NCI-H526 (cell line): ENCODE measurements at places on chromosomes 12 and 14.

DNA sequence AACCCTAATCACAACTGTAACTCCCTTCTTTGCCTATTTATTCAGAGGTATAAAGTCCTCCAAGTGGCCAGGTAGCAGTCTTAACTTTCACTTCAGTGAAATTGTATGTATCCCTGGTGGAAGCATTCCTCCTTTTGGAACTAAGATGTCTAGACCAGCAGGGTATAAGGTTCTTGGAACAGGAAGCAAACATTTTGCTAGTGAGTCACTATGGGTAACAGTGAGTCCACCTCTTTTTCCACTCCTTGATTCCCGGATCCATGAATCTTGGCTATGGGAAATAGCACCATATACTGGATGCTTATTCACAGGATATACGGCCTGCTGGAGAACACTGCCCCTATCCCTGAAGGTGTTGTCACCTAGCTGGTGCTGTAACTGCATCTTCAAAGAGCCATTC lies 80.2 kb downstream of the KCNA5 start:
- DNase-seq, result no peak

DNA sequence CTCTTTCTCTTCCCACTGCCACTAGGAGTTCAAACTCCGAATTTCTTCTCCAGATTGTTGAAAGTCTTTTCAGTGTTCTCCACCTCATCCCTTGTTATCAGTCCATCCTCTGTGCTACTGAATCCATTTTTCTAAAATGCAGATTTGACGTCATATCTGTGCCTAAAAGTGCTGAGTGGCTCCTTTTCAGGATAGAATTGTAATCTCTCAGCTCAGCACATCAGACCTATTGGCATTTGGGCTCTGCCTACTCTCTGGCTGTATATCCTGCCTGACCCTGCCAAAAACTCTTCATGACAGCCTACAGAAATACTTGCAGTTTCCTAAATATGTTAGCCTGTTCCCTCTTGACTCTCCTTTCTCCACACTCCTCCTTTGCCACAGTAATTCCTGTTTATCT lies 1.1 kb upstream of the RABGGTA start:
- no peak for DNase-seq

DNA sequence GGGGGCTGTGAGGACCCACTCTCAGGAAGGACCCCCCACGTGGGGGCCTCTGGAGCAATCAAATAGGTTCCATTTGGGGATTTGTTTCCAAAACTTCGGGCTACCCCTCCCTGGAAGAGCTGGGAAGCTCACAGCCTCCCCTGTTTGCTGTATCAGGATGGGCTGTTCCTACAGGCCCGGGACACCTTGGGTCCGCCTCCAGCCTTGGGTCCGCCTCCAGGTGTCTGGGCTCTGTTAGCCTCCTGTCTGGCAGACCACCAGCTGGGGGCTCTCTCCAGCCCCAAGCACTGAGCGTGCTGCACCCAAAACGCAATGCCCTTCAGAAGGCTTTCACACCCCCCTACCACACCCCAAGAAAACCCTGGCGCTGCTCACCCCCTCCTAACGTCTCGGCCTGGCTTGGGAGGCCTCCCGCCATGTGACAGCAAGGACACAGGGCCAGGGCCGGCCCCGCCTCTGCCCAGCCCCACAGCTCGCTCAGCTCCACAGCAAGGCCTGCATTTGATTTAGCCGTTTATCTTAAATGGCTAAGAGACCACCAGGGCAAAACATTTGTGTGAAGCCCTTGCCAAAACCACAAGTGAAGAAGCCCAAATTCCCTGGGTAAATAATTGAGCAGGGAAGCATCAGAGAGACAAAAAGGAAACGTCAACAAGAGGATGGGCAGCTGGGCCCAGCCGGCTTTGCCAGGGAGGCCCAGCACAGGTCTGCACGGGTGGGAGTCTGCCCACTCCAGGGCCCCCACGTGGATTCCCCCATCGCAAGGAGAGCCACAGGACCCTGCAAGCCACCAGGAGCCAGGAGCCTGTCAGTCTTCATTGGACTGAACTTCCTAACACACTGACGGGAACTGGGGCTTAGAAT lies 39.9 kb downstream of the BCL11B start:
- DNase-seq, result no peak

- DNase-seq, result no peak
These were observed 70.5 kb downstream of the LGMN start for GRCh38 chr14:92677955-92678354.

DNA sequence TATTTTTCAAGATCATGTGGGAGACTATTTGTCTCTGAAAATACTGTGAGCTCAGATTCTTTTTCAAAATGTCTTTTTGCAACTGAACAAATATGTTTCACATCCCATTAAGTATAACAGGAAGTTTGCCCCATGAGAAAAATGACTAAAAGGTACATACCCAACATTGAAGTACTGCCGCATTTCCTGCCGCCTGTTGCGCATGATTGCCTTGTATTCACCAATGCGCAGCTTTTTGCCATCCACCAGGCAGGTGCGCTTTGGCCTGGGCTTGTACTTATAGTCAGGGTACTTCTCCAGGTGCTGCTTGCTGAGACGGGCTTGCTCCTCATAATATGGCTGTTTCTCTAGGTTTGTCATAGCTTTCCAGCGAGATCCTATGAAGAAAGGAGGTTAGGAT lies 413.2 kb downstream of the SOX5 start:
- no peak for DNase-seq

GRCh38 chr12:120347766-120348165 lies 20.2 kb upstream of the PLA2G1B start:
- no peak for DNase-seq

DNA sequence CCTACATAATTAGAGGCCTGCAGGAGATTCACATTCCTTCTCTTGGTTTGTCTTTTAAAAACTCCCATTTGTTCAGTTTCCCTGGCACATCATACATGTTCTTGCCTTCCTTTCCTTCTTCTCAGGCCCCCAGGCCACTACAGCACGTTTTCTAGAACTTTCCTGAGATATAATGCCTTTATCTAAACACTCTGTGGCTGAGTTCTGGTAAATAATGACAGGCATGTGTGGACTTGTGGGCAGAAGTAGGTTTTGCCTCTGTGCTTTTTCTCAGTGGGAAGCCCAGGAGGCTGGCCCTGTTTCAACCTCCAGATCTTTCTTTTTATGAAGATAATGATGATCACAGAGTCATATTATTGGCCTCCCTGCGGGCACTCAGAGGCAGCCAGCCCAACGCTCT lies 117.2 kb downstream of the TMX1 start:
- no peak for DNase-seq
